ENCODE measurements at places on chromosomes 2 and 18.

- DNase-seq: peak; percentile 49
These were observed 4.1 kb upstream of the VRK2 start for GRCh38 chr2:58042486-58042970.

DNA sequence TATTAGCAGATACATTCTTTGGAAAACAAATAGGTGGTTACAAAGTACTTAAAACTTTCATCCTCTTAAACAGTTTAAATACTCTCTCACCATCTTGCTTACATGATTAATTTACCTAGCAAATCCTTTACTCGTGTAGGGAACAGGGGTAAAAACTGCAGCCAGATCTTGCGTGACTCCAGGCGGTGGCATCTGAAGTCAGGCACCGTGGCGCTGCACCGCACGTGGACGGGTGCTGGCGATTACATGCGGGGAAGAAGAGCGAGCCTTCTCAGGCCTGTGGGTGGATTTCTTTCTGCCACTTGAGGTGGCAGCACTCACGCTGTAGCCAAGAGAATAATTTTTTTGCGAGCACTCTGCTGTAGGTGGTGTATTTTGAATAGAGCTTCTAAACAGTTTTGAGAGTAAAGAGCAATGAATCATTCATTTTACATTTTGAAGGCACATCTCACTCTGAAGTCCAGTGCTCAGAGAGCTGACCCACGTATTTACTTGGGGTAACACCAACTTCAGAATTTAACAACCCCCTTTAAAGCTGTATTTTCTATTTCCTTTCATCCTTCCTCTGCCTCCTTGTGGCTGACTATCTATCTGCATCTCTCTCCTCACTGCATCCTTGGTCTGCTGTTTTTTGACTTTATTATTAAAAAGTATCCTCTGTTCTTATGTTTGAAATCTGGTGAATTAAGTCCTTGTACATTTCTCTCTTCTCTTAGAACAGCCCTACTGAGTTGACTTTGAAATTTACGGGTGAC is 68.9 kb downstream of the EPAS1 start:
- no peak for DNase-seq

- no peak for DNase-seq
These were observed 28.3 kb downstream of the MYO7B start for GRCh38 chr2:127563458-127564428.

DNA sequence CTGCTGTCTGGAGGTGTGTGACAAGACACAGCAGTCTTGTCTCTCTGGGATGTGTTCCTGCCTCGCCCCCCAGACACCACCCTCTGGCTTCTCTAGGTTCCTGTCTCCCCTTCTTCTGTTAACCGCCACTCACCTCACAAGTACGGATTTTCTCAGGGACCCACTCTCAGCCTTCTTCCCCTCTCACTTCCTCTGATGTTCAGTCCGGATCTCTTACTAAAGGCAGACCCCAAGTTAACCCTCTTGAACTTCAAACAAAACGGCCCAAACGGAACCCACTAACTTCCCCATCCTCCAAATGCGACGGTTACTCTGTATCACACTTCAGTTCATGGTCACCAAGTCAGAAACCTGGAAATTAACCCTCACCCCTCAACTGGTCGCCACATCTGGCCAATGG is 32.0 kb downstream of the B4GALT6 start:
- DNase-seq: no peak

GRCh38 chr18:32297579-32298170 is 107.8 kb downstream of the MEP1B start:
- no peak for DNase-seq

DNA sequence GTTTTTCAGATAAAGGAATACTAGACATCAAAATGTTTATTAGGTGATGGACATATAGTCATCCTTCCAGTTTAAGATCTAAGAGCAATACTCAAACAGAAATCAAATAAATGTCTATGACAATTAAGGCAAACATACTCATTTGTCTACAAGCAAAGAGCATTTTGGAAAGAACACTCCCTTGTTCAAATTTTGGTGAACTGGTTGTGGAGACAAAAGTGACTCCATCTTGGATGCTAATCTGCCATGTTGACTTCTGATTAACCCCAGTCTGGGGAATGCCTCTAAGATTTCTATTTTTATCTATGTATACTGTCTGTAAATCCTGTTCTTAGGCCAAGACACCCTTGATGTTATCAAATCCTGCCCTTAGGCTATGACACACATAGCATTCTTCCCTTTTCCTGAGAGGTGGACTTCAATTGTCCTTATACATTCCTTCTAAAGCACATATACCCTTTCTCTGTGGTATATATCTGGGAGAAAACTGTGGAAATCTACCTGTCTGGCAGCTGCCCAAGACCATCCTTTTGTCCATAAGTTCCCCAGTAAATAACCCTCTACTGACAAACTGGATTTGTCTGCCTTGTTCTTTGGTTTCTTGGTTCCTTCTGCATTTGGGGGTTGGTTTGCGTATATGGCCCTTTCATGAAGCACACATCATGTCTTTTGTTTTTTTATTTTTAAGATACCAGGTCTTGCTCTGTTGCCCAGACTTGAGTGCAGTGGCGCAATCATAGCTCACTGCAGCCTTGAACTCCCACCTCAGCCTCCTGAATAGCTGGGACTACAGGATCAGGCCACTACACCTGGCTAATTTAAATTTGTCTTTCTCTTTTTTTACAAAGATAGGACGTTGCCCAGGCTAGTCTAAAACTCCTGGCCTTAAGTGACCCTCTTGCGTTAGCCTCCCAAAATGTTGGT is 12.5 kb upstream of the PLEKHM3 start:
- no peak for DNase-seq

- no peak for DNase-seq
These were observed 43.9 kb upstream of the OTOF start for GRCh38 chr2:26521913-26522180.

DNA sequence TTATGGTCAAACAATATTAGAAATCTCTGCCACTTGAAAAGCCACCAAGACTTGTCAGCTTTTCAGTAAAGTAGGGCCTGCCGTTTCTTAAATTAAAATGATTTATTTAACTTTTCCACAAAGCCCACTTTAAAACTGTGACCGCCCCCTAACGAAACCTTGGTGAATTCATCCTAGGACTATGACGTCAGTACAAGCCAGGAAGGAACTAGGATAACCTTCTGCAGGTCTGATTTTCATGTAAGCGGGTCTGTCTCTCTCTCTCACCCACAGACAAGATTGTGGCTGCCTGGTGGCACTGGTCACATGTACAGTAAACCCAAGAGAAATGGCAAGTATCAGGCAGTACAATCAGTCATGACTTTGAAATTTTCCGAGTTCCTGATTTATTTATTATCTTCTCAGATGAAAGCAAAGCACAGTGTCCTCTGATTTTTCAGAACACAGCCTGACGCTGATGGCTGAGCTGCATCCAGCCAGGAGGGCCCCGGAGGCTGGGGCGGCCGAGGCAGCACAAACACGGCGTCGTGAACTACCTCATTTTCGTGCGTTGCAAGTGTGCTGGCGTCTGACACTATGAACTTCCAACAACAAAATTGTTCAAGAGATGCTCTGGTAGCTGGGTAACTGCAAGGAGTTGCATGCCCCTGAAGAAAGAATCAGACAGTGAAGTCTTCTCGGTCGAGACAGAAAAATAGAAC is 18.9 kb downstream of the SALL3 start:
- no peak for DNase-seq

DNA sequence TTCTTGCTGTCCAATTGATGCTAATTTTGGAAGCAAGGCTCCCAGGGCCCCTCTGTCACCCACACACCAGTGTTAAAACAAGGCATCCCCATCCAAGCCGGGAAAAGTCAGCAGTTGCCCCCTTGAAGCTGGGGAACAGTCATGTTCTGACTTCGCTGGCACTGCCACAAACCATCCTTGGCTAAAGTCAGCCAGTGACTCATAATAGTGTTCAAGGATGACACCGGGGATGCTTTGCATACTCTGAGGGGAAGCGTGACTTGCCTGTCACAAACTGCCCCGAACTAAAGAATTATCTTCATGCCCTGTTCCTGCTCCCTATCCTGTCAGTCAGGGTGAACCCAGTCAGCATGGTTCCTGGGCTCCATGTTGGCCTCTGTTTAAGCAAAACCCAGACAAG is 37.0 kb downstream of the TGFA start:
- no peak for DNase-seq

- no peak for DNase-seq
These were observed 1846.4 kb upstream of the PIK3C3 start for GRCh38 chr18:40108596-40108995.

- DNase-seq: no peak
These were observed 8.8 kb upstream of the ATOH8 start for GRCh38 chr2:85744741-85745601.

DNA sequence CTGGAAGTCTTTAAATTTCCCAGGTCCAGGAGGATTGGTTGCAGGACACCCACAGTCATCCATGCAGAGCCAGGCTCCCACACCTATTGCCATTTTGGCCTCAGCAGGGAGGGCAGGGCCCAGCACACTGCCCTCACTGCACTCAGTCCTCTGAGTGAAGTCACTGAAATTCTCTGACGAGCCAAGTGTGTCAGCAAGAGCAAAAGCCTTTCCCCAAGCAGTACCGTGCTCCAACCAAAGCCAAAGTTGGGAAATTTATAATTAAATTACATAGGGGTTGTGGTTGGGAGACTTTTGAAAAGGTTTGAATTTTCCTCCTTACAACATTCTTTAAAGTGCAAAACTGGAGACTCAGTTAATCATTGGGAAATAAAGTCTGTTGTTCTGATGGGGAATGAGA is 98.5 kb upstream of the CD226 start:
- DNase-seq: no peak

DNA sequence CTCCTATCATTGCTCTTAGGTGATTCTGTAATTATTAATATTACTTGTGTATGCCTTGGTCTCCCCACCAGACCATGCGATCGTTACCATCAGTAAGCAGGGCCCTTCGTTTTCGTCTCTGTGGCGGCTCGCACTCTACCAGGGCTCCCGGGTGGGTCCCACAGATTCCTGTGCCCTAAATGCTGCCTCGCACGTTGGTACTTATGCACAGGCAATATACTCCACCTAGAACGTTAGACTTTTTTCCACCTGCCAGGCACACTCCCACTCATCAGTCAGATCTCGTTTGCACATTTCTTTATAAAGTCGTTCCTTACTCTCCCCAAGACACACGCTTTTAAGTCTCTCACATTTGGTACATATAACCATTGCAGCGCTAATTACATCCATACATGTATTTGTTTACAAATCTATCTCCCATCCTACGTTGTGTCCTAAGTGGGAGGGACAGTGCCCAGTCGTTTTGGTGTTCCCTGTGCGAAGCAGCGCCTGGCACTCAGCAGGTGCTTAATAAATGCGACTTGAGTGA is 901 bp downstream of the FEZ2 start:
- DNase-seq: no peak

- DNase-seq: no peak
These were observed 44.3 kb upstream of the SCLY start for GRCh38 chr2:238016526-238016925.

DNA sequence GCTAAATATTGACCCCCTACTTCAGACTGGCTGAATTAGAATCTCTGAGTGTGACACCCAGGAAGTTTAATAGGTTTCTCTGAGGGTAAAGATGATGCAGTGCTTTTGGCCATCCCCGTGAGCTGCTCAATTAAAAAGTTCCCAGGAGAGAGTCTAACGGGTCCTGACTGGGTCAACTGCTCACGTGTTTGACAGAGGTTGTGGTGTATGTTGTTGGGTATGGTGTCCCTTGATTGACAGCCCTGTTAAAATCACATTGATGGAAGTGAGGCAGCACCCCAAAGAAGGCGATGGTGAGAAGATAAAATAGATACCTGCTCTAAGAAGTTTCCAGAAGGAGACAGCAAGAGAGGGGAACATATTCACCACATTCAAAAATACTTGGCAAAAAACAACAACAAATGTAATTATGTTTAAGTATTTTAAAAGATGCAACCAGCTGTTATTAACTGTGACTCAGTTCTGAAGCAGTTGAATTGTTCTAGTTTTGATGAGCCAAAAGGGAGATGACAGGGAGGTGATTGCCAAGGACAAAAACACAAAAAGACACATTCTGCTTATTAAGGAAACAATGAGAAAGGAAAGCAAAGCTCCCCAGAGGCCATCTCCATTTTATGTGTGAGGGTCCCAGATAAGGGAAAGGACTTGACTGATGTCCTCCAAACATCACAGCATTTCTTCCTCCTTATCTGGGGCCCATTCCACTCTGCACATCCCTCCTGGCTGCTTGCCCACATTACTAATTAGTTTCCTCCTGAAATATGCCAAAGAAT is 11.5 kb upstream of the GMCL1 start:
- no peak for DNase-seq

DNA sequence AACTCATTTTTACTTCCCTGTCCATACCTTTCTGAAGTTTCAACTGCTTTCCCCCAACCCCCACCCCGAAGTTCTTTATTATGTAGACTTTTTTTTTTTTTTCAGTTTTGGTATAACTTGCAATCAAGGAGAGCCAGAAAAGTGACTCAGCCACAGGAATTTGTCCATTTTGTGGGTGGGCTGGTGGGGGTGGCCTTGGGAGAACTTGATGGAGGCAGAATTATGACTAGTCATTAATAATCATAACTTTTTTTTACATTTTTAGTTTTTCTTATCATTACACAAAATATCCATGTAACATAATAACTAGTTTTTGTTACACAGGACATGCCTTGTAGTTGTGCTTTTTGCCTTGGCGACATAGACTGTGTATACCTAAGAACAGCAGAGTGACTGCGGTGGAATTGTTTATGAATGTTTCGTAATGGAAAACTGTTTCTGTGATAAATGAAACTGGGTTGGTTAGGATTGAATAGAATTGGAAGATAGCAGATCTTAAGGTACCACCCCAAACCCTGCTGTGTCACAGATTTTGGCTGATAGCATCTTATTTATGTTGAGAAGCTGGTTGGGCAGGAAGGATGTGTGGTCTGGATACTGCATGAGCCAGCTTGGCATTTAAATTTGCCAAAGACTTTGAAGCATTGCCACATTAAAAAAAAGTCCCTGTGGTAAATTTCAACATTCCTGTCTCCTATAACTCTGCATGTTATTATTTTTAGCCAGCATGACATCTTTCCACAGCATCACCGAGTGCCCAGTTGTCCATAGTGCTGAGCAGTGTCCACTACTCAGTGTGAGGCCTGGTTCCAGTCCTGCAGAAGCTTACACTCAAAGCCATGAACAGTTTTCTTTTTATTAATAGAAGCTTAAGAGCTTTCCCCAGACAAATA is 30.7 kb downstream of the LYPD6B start:
- DNase-seq: no peak

DNA sequence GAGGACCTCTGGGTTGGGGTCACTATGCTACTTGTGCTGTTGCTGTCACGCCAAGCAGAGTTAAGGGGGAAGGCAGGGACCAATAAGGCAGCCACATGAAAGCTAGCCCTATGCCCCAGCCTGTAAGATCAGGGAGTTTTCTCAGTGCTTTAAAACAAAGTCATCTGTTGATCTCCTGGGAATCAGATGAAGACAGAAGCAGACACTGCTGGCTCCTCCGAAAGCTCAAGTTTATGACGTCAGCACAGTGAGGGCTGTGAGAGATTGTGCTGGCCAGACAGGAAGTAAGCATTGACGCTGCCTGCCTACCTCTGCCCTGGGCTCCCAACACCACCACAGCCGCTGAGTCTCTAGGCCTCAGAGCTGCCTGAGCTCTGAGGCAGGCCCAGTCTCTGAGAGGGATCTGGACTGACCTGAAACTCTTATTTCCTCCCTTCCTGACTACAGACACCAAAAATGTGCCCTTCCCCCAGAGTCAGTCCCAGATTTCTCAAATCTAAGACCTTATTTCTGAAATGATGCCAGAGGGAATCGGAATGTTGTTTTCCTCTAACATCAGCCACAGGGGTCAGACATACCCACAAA is 118.1 kb upstream of the EPAS1 start:
- no peak for DNase-seq

GRCh38 chr2:66283787-66284186 is 151.1 kb upstream of the MEIS1 start:
- no peak for DNase-seq

GRCh38 chr2:16137080-16137755 is 196.9 kb downstream of the MYCN start:
- no peak for DNase-seq

Data from NCI-H1436 (cell line).